ENCODE measurements at places on chromosomes 7 and 10.

DNA sequence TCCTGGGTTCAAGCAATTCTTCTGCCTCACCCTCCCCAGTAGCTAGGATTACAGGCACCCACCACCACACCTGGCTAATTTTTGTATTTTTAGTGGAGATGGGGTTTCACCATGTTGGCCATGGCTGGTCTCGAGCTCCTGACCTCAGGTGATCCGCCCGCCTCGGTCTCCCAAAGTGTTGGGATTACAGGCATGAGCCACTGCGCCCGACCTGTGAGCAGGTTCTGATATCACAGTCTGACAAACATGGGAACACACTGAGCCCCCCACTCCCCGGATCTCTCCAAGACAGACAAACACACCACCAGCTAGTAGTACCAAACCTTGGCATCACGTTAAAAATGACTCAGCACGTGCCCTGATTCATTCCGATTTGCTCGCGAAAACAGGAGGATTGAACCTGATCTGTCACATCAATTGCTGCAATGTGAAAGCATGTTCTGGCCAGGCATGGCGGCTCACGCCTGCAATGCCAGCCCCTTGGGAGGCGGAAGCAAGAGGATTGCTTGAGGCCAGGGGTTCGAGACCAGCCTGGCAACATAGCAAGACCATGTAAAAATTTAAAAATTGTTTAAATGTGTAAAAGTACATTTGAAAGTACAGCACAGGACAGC is 106.5 kb downstream of the SMURF1 start:
- DNase-seq, result no peak

GRCh38 chr10:34474009-34474376 is 341.1 kb downstream of the PARD3 start:
- no peak for DNase-seq

DNA sequence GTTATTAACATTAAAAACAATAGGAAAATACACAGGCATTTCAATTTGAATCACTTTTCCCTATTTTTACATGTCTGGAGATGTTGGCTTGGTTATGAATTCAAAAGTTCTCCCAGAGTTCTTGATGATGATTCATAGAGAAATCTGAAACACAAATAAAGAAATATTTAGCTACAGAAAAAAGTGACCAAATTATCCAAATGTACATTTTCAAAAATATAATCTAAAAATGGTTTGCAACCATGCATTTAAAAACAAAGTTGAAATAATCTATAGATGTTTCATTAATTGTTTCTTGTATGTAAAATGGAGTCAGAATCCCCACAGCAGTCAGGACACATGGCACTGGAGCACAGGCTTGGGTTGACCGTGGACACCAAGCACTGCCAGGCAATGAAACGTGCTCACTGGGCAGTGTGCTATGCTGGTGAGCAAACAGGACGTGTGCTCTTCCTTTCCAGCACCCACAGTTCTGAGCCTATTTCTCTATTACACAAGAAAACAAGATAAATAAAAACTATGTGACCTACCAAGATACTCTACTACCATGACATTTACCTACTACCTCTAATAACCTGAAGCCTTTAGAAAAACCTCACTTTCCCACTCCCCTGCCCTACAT is 44.1 kb upstream of the PTPRN2 start:
- no peak for DNase-seq

GRCh38 chr10:94677691-94678090 is 5.8 kb upstream of the CYP2C18 start:
- no peak for DNase-seq

DNA sequence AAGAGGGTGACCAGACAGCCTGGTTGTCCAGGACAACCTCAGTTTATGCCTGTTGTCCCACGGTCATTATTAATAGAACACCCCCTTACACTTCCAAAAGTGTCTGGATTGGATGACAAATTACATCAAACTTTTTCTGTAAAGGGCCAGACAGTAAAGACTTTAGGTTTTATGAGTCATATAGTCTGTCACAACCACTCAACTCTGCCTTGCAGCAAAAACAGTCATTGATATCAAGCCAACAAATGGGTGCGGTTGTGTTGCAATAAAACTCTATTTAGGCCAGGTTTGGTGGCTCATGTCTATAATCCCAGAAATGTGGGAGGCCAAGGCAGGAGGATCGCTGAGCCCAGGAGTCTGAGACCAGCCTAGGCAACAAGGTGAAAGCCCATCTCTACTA is 66.7 kb upstream of the ATP6V0A4 start:
- DNase-seq, result peak; percentile 60

DNA sequence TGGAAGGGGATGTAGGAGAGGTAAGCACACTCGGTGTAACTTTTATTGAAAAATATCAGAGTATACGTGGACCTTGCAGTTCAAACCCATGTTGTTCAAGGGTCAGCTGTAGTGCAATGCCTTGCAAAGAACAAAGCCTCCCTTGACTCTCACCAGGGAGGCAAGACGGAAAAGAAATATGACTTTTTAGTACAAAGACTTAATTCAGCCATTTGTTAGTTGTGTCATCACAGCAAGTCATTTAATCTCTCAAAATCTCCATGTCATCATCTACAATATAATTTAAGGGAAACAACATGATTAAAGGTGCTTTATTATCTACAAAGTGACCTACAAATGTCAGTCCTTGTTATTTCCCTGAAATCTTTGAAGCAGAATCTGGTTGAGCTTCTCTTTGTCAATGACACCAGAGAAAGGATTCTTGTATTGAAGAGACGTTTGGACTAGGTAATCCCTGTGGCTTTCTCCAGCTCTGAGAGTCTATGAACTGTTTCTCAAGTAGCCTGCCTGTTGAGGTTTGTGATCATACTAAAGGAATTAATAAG is 502.8 kb downstream of the REEP3 start:
- DNase-seq, result no peak
